ENCODE measurements at places on chromosomes 4 and X.

DNA sequence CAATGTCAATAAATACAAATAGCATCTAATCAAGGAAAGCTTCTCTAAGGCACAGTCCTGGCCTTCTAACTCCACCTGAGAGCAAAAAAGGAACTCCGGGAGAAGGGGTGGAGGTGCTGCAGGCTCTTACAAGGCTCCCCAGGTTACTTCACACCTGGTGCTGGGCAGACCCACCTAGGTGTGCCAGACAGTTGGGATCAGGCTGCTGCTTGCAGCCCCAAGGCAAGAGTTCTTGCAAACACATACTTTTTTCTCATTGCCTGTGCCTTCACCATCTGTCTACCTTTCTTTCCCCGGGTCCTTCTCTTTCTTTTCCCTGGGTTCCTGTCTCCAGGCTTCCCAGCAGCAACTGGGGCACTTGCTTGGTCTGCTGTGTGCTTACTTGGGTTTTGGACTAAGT lies 81.4 kb upstream of the STIM2 start:
- no peak for DNase-seq

DNA sequence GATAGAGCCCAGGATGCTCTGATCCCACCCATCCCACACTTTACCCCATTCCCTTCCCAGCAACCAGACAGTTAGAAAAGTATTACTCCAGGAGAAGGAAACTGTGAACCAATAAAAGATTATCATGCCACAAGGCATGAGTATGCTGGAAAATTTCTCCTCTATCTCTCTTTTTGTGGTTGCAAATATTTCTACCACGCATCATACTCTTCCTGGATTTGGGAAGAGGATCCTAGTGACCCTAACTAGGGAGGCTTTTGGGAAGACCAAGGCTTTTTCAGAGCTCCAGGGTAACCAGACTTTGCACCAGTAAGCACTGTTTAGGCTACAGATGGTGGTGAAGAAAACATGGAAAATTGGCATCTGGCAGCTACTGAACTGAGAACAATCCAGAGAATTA lies 257.6 kb upstream of the CLNK start:
- no peak for DNase-seq

DNA sequence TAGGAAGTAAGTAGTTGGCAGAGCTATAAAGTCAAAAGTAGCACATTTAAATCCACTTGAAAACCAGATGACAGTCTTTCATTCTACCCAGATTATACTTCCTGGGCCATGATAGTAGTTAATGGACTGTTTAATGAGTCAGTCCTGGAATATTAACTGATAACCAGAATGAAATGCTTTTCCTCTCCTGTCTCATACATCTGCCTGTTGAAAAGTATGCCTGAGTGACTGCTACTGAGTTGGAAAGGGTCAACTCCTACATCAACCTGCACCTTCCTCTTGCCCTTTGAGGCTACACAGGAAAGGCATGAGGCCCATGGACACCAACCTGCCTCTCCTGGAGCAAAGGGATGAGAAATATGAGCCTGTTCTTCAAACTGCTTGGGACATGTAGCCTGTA lies 36.0 kb upstream of the COX7B2 start:
- DNase-seq: no peak

- DNase-seq: no peak
Measured at GRCh38 chr4:166501941-166502382, 628.9 kb downstream of the TLL1 start.

DNA sequence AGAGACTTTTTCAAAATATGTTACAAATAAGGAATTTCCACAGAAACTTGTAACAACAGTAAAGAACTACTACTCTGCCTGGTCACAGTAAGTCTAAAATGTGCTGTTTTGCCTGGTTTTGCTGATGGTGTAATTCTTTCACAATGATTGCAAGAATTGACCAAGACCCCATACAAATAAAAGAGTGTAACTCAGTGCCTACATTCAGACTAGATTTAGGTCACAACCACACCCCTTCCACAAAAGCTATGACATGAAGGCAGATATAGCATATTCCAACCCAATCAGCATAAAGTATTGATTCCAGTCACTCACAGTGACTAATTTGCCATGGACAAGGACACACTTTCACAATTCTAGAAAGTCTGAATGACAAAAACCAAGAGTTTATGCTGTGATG lies 53.7 kb upstream of the TMPRSS11F start:
- no peak for DNase-seq

GRCh38 chrX:41033299-41033698 lies 51.9 kb upstream of the USP9X start:
- no peak for DNase-seq

DNA sequence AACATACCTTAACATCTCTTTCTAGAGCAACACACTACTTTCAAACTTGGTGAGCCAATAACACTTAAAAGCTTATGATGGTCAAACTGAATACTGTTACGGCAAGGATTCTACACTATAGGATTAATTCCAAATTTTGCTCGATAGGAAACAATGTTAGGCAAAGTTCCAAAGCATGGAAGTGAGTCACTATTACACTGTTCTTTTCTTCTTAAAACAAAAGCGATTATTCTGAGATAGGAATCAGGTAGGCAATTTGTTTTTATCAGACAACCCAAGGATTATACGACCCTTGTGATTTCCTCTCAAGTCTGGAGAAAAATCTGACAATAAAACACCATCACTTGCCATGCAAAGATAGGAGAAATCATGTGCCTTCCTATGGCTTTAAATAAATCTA lies 81.5 kb downstream of the HUWE1 start:
- DNase-seq: no peak

DNA sequence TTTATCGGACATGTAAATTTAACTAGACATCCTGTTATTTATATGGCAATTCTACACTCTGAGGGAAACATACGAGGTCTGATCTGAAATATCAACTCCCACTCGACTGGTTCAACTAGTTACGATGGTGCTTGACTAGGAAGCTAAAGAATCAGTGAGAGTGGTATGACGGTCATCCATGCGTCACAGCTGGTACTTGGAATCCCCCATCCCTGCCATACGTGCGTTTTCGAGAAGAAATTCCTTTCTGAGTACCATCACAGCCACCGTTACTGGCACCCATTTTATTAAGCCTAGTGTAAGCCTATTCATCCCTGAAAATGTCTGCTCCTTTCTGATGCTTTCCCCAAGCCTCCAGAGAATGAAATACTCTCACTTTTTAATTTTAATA lies 695 bp upstream of the PIGA start:
- no peak for DNase-seq

DNA sequence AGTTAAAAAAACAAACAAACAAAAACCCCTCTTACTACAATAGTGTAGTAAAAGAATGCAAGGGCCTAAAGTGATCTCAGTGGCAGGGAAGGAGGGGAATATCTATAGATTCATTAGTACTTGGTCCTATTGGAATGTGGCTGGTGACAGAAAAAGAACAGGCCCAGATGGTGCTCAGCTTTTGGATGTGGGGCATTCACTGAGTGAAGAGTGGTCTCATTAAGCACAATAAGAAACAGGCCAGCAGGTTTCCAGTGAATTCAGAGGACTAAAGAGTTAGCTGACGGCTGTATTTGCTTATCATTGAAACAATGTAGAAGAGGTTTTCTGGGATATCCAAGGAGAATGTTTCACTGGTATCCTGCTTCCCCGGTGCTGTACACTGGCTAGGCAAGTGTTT lies 243.8 kb upstream of the HHIP start:
- DNase-seq: no peak

DNA sequence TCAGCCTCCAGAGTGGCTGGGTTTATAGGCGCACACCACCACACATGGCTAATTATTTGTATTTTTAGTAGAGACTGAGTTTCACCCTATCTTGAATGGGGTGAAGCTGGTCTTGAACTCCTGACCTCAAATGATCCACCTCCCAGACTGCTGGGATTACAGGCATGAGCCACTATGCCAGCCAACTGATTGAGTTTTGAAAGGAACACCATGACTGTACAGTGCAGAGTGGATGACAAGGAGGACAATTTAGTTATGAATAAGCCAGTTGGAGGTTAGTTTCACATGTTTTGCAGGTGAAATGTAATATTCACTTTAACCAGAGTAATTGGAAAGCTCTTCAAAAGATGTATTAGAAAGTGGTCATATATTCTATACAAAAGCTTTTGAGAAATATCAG lies 60.8 kb downstream of the PCDH18 start:
- no peak for DNase-seq

DNA sequence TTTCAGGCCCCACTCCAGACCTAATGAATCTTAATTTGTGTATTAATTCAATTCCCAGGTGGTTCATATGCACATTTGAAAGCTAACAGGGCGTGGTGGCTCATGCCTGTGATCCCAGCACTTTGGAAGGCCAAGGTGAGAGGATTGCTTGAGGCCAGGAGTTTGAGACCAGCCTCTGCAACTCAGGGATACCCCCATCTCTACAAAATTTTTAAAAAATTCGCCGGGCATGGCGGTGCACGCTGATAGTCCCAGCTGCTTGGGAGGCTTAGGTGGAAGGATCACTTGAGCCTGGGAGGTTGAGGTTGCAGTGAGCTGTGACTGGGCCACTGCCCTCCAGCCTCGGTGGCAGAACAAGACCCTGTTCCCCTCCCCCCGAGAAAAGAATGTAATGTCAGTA lies 31.2 kb downstream of the ADD1 start:
- no peak for DNase-seq

DNA sequence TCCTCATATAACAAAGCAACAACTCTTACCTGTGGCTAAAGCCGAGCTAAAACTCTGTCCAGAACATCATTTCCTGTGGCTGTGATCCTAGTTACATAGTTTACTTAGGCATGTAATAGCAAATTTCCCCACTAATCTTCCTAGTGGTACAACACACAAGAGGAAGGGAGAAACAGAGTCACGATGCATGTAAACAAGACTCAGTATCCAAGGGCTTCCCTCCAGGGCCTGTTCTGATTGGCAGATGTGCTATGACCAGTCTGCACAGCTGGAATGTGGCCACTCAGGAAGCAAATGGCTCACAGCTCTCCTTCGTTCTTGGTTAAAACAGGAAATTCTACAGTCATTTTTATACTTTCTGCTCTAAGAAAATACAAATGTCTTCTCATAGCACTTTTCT lies 49.2 kb upstream of the PRSS48 start:
- no peak for DNase-seq

GRCh38 chr4:77501851-77502250 lies 103.8 kb upstream of the CXCL13 start:
- DNase-seq: no peak

- no peak for DNase-seq
Measured at GRCh38 chr4:168527560-168527959, 30.7 kb downstream of the PALLD start.

DNA sequence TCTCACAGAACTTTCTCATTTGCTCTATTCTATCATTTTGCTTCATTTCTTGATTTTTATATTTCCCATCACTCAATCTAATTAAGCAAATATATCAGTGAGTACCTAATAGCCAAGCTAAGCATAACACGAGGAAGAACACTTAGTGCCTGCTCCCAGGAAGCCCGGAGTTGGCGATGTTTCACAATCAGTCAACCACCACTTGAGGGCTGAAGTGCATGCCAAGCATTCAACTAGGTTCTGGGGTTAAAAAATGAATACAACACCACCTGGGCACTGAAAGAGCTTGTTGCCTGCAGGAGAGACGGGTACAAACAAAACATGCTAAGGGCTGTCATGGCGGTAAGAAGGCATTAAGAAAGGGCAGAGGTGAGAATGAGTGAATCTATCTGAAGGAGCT lies 47.5 kb downstream of the UCHL1 start:
- DNase-seq: no peak

GRCh38 chrX:119374736-119375135 lies 24.4 kb upstream of the SLC25A43 start:
- no peak for DNase-seq

DNA sequence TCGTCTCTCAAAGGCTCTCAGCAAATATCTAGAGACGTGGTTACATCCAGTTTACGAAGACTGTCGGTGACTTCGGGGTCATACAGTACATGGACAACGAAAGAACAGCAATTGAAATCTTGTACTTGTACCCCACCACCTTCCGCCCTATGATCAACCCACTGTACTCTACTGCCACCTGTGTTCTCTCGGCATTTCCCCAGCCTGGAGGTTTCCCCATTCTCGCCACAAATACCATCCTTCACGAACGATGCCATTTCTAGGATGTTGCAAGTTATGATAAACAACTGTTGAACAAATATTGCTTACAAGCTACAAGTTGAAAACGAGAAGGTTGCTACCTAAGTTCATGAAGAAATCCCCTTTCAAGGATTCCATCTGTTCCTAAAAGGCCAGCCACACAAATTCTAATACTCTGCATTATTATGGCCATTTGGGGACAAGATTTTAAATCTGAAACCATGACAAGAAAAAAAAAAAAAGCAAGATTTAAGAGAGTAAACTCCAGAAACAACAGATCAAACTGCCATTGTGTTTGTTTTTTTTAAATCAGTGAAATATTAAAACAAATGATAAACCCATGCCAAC lies 1.6 kb downstream of the APBB2 start:
- DNase-seq: no peak

- no peak for DNase-seq
Measured at GRCh38 chr4:17866810-17867209, 56.0 kb downstream of the NCAPG start.

DNA sequence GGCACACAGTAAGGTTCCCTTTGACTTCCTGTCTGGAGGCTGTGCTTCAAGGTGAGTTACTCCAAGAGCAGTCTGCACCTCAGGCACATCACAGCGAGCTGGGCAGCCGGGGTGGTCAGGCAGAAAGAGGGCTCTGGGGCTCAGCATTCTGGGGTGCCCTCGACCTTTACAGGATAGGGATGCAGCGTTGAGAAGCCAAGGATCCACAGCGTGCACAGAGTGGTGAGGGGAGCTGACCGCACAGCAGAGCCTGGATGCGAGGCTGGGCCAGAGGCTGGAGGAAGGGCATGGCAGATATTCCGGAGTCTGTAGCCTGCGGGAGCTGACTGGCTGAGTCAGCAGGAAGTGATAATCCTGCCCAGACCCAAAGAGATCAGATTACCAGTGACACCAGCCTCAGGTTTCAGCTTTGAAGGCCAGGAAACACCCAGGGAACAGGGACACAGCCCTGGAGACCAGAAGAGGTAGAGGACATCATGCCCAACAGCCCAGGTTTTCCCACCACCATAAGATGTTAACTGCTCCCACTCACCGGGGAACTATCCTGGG lies 38.4 kb upstream of the PDLIM3 start:
- no peak for DNase-seq

GRCh38 chr4:139523076-139523475 lies 32.9 kb downstream of the SETD7 start:
- DNase-seq: no peak

- DNase-seq: no peak
Measured at GRCh38 chr4:13313856-13314255, 170.3 kb downstream of the RAB28 start.

GRCh38 chr4:94548571-94548970 lies 96.8 kb downstream of the PDLIM5 start:
- DNase-seq: peak; percentile 22

GRCh38 chrX:134640914-134641313 lies 17.4 kb downstream of the PLAC1 start:
- no peak for DNase-seq

GRCh38 chr4:130043732-130044160 lies 947.8 kb downstream of the C4orf33 start:
- no peak for DNase-seq

- no peak for DNase-seq
Measured at GRCh38 chrX:48913605-48914366, 2.3 kb upstream of the SLC35A2 start.

- no peak for DNase-seq
Measured at GRCh38 chrX:10109695-10110094, 47.1 kb upstream of the CLCN4 start.

All from KG1 (cell line).